ENCODE measurements at places on chromosomes 13 and 19.

GRCh38 chr19:11663181-11663591 is 65.9 kb downstream of the ZNF627 start:
- DNase-seq: no peak

- no peak for DNase-seq
Measured at GRCh38 chr13:33710924-33711323, 107.0 kb upstream of the RFC3 start.

DNA sequence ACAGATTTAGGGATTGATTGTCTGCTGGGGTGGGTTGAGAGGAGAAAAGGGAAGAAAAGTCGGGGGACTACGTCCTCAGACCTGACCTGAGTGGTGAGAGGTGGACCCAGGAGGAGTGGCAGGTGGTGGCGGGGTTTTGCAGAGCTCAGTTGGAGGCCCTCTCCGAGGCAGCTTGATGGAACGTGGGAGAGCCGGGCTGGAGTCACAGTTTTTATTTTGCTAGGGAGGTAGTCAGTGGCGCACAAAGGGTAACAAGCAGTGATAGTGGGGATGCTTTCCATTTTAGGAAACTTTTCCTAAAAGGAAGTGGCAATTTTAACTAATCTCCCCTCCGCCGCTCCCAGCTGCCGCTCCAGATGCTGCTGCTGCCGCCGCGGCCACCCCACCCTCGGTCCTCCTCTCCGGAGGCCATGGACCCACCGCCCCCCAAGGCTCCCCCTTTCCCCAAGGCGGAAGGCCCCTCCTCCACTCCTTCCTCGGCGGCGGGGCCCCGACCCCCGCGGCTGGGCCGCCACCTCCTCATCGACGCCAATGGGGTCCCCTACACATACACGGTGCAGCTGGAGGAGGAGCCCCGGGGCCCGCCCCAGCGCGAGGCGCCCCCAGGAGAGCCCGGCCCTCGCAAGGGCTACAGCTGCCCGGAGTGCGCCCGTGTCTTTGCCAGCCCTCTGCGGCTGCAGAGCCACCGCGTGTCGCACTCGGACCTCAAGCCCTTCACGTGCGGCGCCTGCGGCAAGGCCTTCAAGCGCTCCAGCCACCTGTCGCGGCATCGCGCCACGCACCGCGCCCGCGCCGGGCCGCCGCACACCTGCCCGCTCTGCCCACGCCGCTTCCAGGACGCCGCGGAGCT is 1.1 kb upstream of the ZNF581 start:
- DNase-seq: no peak

- no peak for DNase-seq
Measured at GRCh38 chr13:39105110-39105509, 66.9 kb downstream of the NHLRC3 start.

DNA sequence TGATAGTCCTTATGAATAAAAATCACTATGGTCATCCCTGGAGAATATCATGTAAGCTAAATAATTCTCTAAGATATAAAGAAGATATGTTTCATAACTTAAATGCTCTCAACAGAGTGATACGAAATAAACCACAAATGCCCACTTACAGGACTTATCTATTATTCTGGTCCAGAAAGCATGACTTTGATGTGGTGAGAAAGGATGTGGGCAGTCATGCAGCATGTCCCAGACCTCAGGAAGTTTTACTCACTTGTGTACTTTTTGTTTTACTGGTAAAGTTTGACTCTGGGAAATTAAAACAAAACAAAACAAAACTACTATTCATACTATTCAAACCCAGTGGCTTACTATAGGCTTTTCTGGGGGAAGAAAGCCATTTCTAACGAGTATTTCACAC is 483.2 kb upstream of the SLITRK6 start:
- DNase-seq: no peak

DNA sequence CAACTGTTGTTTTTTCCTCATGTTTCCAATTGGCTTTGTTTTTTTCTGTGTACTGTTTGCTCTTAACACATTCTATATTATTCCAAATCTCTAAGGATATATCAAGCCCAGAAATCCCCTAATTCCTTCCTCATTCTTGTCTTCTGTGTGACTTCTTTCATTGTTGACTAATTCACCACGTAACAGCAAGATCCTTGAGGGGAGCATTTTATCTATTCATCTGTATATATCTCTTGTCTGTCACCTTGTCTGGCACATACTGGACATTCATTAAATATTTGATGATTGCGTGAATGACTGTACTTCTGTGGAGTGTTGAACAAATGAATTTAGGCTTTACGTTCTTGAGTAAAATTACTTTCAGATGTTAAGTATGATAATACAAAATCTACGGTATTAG is 44.8 kb upstream of the OLFM4 start:
- DNase-seq: no peak

DNA sequence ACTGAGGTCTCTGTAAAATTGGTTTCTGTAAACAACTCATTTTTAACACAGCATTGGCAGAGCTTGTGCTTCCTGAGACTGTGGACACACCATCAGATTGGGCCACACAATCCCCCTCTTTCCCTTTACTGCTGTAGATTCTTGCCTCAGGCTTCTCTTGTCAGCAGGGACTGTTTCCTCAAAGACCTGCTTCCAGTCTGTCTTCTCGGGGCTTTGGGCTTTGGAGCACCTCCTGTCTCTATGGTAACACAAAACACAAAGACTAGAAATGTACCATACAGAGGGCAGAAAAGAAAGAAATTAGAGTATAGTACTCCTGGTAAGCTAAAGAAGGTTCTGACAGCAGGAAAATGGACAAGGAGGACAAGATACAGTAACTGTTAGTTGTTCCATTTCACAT is 484.5 kb downstream of the DIAPH3 start:
- DNase-seq: no peak

DNA sequence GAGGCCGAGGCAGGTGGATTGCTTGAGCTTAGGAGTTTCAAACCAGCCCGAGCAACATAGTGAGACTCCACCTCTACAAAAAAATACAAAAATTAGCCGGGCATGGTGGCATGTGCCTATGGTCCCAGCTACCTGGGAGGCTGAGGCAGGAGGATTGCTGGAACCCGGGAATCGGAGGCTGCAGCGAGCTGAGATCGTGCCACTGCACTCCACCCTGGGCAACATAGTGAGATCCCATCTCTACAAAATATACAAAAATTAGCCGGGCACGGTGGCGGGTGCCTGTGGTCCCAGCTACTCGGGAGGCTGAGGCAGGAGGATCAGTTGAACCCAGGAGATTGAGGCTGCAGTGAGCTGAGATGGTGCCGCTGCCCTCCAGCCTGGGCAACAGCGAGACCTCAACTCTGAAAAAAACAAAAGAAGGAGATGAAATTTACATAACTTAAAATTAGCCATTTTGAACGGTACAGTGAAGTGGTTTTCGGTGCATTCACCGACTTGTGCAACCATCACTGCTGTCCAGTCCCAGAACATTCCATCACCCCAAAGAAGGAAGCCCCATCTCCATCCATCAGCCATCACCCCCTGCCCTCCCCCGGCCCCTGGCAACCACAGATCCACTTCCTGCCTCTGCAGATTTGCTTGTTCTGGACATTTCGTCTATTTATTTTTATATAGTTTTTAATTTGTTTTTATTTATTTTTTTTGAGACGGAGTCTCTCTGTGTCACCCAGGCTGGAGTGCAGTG is 1.6 kb upstream of the AZU1 start:
- no peak for DNase-seq

DNA sequence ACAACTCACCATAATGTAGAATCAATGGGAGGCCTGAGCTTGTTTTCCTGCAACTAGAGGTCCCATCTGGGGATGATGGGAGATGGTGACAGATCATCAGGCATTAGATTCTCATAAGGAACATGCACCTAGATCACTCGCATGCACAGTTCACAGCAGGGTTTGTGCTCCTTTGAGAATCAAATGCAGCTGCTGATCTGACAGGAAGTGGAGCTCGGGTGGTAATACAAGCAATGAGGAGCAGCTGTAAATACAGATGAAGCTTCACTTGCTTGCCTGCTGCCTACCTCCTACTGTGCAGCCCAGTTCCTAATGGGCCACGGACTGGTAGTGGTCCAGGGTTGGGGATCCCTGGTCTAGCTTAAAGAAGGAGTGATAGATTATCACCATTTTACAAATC is 33.0 kb downstream of the KPNA3 start:
- DNase-seq: no peak

GRCh38 chr19:39917561-39918182 is 16.8 kb downstream of the FCGBP start:
- DNase-seq: no peak

GRCh38 chr13:73991384-73991783 is 142.8 kb downstream of the KLF12 start:
- no peak for DNase-seq

GRCh38 chr13:114096811-114097211 is 35.6 kb downstream of the RASA3 start:
- peak; percentile 13 for DNase-seq

DNA sequence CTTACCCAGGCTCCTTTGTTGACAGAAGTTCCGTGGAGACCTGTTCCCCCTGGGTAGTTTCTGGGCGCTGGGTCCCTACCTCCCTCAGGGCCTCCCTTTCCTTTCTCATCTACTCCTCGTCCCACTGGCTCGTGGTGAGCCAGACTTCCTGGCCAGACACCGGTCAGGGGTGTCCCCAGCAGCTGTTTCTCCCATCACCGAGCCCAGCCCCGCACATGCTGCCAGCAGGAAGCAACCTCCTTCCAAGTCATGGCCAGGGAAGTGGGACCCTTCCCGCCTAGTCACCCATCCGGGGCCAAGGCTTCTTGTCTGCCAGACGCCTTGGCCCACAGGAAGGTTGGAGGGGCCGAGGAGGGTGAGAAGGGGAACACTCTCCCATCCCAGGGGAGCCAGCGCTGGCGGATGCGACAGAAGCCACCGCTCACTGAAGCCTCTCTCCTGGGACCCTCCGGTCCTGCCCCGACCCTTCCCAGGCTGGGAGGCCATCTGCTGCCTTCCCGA is 5.7 kb downstream of the PAK4 start:
- peak; percentile 81 for DNase-seq

GRCh38 chr13:40993987-40994386 is 25.1 kb downstream of the ELF1 start:
- DNase-seq: no peak

- DNase-seq: no peak
Measured at GRCh38 chr19:5232798-5233505, 107.7 kb downstream of the PTPRS start.

DNA sequence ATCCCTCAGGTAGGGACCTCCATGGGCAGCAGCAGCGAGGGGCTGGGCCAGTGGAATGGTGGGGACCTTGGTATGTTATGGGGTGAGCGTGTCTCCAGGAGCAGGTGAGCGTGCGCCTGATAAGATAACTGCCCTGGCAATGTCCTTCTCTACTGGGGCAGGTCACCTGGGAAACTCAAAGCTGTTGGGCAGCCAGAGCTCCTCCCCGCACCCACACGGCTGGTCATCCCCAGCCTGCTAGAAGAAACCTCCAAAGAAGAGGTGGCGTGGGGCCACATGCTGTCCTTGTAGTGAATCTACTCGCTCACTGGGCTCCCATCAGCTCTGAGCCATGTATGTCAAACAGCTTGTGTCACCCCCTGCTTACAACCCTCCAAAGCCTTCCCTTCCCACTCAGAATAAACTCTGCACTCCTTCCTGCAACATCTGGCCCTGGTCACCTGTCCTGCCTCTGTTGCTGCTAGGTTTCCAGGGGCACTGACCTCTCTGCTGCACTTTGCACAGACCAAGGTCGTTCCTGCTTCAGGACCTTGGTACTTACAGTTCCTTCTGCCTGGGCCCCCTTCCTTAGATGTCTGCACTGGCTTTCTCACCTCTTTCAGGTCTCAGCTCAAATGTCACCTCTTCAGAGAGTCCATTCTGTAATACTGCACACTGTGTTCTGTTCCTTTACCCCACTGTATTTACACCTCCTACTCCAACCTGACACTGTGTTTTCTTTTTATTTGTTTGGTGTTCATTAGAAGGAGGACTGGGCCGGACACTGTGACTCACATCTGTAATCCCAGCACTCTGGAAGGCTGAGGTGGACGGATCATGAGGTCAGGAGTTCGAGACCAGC is 1.8 kb upstream of the ATP4A start:
- no peak for DNase-seq
